SJCRH30 (cell line): ENCODE measurements at places on chromosomes 7 and 10. TPM values are rescaled to one million over a fixed set of nuclear protein-coding genes. Genes with fewer than 3 reads are reported as not detected.
A peak's percentile ranks its signal among the peaks of the same experiment; 100 is the strongest.

Gene FAM131B
- 0.15 and 0.22 TPM in 2 replicates for total RNA-seq

Gene UTF1
- not detected in 2 replicates for total RNA-seq

Gene TMEM139
- total RNA-seq = 0.97 and 2.5 TPM in 2 replicates

Gene NRCAM
- total RNA-seq = 28.5 and 30.8 TPM in 2 replicates

Gene IFIT1
- total RNA-seq = 0.33 and 0.36 TPM in 2 replicates

Gene FZD1
- total RNA-seq = 20.8 and 23.4 TPM in 2 replicates

Gene PRTFDC1
- 0.08 TPM in 1 of 2 replicates, not detected in the other for total RNA-seq

GRCh38 chr7:106312906-106313305 lies 28.1 kb upstream of the NAMPT start:
- no peak for DNase-seq

- no peak for DNase-seq
These were observed 150.0 kb downstream of the CHRM2 start for GRCh38 chr7:137018468-137018867.

DNA sequence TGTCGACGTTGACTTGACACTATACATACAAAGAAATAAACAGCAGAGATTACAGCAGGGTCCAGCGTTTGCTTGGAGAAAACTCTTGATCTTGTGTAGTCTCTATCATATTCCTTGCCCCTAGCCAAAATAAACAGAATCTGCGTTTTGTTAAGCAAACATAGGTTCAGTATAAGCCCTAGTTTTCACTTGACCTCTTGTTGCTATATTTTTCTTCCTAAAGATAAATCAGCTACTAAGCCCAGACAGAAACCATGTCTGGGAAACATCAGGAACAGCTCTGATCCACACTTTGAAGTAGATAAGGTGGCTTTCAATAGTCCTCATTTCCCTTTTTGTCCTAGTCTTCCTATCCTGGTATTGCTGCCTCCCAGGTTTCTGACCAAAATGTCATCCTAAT lies 328.2 kb upstream of the MAGI2 start:
- no peak for DNase-seq

GRCh38 chr7:155807789-155808548 lies 4.3 kb downstream of the SHH start:
- DNase-seq = no peak

- peak; percentile 12 for DNase-seq
These were observed 525.8 kb downstream of the KIF20B start for GRCh38 chr10:90227217-90227656.

DNA sequence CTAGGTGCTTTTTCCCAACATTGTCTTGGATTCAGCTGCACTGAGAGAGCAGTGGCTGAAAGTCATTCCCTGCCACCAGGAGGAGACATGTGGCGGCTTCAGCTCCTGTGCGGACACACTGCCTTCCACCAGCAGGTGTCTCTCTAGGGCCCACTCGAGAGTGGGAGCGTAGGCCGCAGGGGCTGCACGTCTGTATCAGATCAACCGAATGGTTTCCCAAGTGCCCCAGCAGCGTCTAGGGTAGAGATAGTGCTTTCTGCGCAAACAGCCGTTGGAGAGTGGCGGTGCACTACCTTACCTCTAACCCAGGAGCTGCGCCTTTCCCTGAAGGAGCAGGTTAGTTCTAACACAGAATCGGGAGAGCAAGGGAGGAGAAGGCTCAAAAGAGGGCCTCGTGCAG lies 31.7 kb downstream of the PAPOLB start:
- peak; percentile 68 for DNase-seq
